ENCODE measurements at places on chromosomes 3 and 15.

DNA sequence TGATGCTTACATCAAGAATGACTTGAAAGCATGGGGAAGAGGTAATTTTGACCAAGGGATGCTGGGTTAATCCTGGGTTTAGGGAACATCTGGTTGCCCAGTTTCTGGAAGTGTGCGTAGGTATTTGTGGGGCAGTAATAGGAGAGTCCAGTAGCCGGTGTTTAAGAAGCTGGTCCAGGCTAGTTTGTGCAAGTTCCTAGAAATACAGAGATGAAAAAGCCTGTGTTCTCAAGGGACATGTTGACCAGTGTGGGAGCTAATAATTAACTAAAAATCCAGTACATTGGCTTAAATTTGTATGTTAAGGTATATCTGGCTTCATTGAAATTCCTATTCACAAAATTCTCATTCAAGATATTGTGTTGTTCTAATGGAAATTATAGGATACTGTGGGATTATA, 51.2 kb downstream of the UBE2E2 start:
- DNase-seq, result no peak

DNA sequence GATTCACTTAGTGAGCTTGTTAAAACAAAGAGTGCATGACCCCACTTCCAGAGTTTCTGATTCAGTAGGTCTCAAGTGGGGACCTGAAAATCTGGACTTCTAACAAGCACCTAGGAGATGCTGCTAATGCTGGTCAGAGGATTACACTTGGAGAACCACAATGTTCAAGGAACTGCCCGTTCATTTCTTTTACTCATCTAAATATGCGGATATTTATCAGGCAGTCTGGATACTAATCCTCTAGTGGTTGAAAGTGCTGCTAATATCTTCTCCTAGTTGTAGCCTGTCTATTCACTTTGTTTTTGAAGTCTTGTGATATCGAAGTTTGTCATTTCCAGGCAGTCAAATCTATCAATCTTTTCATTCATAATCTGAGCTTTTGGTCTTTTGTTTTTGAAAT, 86.8 kb downstream of the RFX7 start:
- DNase-seq, result no peak

DNA sequence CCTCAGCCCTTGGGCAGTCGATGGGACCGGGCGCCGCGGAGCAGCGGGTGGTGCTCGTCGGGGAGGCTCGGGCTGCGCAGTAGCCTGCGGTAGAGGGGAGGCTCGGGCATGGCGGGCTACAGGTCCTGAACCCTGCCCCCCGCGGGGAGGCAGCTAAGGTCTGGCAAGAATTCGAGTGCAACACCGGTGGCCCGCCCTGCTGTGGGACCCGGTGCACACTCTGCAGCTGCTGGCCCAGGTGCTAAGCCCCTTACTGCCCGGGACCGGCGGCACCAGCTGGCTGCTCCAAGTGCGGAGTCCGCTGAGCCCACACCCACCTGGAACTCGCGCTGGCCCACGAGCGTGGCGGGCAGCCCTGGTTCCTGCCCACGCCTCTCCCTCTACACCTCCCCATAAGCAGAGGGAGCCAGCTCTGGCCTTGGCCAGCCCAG, 377.7 kb upstream of the RBMS3 start:
- no peak for DNase-seq

DNA sequence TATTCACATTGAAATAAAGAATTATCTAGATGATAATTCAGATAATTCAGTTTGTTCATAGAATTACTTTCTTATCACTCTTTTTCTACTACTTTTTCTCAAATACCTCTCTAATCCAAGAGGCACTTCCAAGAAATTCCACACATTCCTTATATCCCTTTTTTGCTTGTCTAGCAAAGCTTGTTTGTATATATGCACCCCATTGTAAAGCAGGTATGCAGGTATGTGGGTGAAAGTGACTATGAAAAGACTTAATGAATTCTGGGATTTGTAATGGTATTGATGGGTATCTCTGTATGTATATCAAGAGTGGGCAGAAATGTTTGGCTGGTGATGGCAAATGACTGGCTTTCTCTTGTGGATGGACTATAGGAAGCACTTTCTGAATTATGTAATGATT, 94.1 kb upstream of the FGF7 start:
- DNase-seq, result no peak
